Pancreas (tissue), 10 donors: ENCODE measurements at places on chromosomes 7 and 10. TPM values are rescaled to one million over a fixed set of nuclear protein-coding genes. Genes with fewer than 3 reads are reported as not detected.

The WDR86 gene
- 1.1 TPM for total RNA-seq

The AGAP9 gene
- 5.7 TPM for total RNA-seq

The ODAD2 gene
- total RNA-seq: not detected

The ANKMY2 gene
- 7.1 TPM for total RNA-seq

GRCh38 chr10:120749072-120749471 is 102.1 kb upstream of the WDR11 start:
- DNase-seq: no peak
- no peak overlapping the region for H3K27ac ChIP-seq
- no peak overlapping the region for H3K4me3 ChIP-seq
- no peaks in the 10 kb centered on the region for H3K27me3 ChIP-seq

- H3K27ac ChIP-seq: no peak overlapping the region
- no peaks in the 10 kb centered on the region for H3K27me3 ChIP-seq
- H3K36me3 ChIP-seq: no peaks in the 10 kb centered on the region
- no peak for DNase-seq
These were observed 34.0 kb downstream of the C7orf25 start for GRCh38 chr7:42877862-42878261.

GRCh38 chr7:134870156-134870555 is 90.7 kb downstream of the CALD1 start:
- H3K27me3 ChIP-seq: no peaks in the 10 kb centered on the region
- H3K4me1 ChIP-seq: peaks cover 5% of the 10 kb centered on the region
- no peak overlapping the region for H3K4me3 ChIP-seq

- no peaks in the 10 kb centered on the region for H3K4me1 ChIP-seq
- H3K4me3 ChIP-seq: no peak overlapping the region
- no peaks in the 10 kb centered on the region for H3K27me3 ChIP-seq
- no peaks in the 10 kb centered on the region for H3K36me3 ChIP-seq
- no peak overlapping the region for H3K27ac ChIP-seq
These were observed 15.8 kb downstream of the SCIN start for GRCh38 chr7:12586271-12586670.

DNA sequence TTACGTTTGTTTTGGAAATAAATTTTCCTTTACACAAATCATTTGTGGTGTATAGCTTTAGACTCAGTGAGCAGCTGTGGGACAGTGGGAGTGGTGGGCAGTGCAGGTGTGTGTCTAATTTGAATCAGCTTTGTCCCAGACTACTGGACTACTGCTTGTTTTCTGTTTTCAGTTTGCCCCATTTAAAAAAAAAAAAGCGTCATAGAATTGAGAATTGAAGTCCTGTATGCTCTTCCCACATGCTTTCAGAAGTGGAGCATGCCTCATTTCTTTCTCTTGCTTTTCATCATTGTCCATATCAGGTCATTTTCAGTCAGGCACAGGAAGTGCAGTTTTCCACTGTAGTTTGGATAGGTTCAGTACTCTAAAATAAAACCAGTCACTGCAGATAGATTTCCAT is 66.1 kb downstream of the SHH start:
- no peak overlapping the region for H3K27ac ChIP-seq
- no peak overlapping the region for H3K4me3 ChIP-seq
